Endothelial cell of umbilical vein (primary cell): ENCODE measurements at places on chromosomes 4 and X.
A peak's percentile ranks its signal among the peaks of the same experiment; 100 is the strongest.

DNA sequence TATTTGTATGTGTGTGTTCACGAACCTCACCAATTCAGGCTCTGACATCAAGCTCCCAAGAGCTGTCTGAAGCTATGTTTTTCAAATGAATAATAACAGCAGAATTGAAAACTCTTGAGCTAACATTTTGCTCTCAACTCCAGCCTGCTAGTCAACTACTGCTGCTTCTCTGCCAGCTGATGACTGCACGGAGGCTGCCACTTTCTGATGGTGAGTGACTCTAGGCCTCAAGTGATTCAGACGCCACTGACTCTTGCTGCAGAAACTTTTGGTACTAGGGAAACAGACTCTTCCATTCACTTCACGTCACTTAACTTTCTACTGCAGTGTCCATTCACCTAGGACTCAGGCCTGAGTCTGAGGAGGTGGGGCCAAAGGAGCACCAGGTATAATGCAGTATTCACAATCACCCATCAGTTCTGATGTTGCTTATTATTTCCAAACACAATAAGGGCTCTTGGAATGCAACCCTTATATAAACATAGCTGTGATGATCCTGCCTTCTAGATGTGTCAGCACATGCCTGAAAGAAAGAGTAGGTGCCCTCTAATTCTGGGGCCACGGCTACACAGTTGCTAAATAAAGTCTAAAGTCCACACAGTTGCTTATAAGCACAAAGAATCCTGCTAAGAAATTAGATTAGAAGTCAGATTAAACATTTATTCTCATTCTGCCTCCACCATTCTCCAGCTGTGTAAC is 16.0 kb downstream of the PRDM8 start:
- no peak for DNase-seq

- DNase-seq: no peak
These were observed 82.2 kb downstream of the SLC9A7 start for GRCh38 chrX:46676399-46677356.

GRCh38 chrX:150517303-150517910 is 51.0 kb upstream of the MTM1 start:
- DNase-seq: no peak

- no peak for DNase-seq
These were observed 5.2 kb downstream of the WNK3 start for GRCh38 chrX:54352677-54353076.

DNA sequence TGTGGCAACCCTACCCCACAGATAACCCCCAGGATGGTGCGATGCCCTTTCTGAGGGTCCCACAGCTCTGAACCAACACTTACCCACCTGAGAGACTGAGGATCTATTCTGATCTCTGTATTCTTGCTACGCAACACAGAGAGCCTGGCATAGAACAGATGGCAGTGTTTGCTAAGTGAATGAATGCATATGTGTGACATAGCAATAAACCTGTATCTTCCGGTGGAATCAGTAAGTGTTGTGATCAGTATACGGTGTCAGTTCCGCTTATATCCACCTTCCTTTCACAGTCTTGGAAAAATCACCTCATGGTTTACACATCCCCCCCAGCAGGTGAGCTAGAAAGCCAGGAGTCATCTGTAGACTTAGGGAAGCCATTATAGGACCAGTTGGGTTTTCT is 5.9 kb upstream of the HSD17B10 start:
- DNase-seq: no peak

DNA sequence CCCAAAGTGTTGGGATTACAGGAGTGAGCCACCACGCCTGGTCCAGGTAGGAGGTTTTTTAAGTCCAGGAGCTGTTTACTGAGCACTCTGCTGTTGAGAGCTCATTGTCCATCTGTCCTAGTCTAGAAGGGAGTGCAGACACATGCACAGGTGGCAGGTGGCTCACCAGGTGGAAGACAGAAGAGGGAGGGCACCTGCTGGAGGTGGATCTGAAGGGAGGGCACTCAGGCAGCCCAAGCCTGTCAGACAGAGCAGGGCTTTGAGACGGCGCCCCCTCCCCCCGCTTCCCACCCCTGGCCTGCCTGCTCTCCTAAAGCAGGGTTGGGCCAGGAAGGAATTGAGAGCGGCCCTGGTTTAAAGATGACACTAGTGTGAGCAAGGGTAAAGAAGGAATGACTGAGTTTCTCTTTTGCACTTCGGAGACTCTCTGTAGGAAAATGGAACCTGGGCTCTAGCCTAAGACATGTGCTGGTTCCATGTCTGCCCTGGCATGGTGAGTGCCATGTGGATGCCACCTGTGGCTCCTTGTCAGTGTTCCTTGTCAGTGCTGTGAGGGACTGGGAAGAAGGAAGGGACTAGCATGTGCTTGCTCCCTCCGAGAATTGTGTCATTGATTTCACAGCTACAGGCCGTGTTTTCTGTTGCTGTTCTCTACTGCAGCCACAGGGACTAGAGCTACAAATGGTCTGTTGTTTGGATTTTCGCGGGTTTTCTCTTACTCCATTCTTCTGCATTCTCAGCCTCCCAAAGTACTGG is 108.6 kb downstream of the TNIP2 start:
- DNase-seq: no peak

DNA sequence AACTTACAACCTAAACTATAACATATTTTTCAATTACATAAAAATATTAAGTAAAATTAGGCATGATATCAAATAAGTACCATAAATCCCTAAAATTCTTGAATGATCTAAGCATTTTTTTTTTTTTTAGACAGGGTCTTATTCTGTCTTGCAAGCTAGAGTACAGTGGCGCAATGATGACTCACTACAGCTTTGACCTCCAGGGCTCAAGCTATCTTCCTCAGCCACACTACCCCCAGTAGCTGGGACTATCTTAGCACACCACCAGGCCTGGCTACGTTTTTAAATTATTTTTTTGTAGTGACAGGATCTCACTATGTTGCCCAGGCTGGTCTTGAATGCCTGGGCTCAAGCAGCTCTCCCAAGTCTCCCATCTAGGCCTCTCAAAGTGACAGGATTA is 1042.3 kb downstream of the FSTL5 start:
- no peak for DNase-seq

- DNase-seq: peak; percentile 93
These were observed at the start of gene TMEM144 for GRCh38 chr4:158209825-158210807. Gene TMEM144 (plus strand): TSS chr4:158210486. CDS start chr4:158212668, 2,182 bp downstream.

DNA sequence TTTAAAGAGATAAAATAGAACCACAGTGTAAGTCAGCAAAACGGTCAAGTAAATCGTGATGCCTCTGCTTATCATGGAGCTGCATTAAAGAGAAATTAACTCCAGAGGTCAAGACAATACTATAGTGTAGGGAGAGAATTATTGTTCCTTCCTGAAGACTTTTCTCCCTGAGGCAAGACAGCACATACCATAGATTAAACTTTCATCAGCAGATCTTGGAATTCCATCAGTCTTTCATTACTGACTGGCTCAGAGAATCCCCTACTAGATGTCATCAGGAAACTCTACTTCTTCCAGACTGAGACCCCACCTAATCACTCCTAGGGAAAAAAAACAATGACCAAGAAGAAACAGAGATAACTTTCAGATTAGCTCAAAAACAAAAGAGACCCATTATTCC is 131.3 kb downstream of the NSUN7 start:
- DNase-seq: no peak

DNA sequence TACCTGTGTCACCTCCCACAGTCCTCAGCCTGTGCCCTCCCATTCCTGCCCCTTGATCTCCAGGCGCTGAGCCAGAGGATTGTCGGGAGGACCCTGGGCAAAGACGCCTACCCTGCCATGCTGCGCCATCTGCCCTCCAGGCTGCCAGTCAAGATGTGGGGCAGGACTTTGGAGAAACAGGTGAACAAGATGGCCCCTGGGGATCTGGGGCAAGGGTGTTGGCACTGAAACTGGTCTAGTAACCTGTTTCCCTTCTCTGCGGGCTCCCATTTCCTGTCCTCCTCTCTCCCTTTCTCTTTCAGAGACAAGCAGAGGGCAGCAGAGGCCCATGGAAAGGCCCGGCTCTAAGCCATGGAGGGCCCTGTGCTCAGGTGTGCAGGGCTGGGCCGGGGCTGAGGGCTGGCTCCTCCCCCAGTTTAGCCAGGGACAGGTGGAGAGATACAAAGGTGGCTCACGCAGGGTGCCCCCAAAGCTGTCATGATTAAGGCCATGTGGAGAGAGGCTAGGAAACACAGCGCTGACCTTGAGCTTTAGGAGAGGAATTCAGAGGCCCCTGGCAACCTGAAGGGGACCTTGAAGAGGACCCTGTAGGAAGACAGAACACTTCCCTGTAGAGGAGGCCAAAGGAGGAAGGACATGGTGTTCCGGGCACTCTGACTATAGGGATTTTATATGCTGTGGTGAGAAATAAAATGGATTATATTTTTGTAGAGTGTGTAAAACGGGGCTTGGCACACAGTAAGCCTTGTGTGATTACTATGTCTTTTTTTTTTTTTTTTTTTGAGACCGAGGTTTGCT is at the start of gene GLOD5:
Gene GLOD5, plus strand, starts transcription at position 74 of the 798 bp plus-strand sequence. Its CDS starts 44 bp downstream, at position 118.
- DNase-seq: no peak

DNA sequence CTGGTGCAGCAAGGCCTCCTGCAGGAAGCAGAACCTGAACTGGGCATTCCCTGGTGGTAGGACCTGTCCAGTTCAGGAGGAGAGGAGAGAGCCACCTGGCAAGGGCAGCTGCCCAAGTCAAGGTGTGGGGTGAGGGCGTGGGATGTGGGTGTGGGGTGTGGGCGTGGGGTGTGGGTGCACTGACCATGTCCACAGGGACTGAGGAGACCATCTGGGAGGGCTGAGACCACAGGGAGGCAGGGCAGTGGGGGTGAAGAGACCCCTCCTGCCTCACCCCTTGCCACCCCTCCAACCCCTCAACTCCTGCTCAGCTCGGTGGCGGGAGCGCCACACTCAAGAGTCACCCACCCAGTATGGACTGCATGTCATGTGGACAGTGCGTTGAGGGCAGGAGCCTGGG is 117.9 kb downstream of the CPZ start:
- no peak for DNase-seq

- no peak for DNase-seq
These were observed 227.1 kb downstream of the ADGRL3 start for GRCh38 chr4:61427099-61427817.

DNA sequence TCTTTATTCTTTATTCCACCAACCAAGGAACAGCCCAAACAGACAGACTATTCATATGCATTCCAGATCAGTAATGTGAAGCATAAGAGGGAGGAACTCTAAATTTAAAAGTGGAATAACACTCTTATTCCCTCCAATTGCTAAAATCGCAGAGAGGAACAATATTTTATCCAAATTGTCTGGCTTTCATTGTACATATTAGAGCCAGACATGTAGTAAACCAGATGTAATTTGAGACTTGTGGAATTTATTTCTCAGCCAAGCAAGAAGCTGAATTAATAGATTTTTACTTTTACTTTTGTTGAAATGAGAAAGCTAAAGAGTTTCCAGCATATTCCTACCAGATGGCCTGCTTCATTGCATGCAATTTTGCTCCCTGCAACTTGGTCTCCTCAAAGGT is 674.6 kb upstream of the SLIT2 start:
- DNase-seq: no peak

DNA sequence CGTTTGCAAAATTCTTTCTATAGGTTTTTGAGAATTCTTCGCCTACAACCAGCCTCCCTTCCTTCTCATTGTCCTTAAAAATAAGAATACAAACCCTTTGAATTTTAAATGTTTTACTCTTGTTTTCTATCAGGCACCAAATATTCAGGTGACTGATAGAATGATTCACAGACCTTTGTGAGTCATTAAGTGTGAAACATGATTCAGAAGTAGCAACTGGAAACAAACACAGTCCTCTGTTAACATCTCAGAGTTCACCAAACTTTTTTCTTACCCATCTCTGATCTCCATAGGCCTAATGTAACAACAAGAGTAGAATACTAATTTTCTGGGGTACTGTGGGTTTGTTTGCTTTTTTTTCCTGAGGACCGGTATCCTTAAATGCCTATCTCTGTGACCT is 63.4 kb upstream of the MAB21L2 start:
- DNase-seq: peak; percentile 63

DNA sequence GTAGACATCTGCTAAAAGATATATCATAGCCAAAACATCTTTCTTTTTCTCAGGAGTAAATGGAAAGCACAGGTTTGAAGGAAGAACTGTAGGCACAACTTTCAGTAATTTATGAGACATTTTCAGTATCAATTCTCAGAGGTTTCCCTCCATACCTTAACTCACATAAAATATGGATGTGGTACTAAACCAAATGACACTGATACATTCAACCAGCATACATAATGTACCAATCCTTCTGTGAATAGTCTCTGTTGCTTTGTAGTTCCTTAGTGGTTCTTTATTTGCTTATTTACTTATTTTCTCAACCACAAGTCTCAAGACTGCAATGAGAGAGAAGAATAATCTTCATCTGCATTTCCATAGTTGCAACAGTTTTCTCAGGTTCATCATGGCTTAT is 96.1 kb downstream of the ARHGAP24 start:
- no peak for DNase-seq

DNA sequence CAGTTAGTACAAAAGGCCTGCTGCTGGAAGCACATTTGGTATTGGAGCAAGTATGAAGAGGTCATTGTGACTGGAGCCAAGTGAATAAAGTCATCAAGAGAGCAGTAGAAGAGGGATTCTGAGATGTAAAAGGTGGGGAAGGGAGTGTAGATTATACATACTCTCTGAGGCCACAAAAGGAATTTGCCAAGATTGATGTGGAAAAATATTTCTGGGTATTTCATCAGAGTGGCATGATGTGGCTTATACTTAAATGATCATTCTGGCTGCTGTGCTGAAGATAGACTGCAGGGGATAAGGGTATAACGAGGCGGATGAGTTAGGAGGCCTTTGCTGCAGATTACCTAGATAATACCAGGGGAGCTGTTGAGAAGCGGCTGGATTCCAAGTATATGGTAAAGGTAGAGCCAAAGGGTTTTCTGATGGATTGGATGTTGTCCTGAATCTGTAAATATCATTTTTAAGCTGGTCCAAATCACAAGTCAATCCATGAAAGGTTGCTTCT is 231.8 kb upstream of the AGA start:
- no peak for DNase-seq

DNA sequence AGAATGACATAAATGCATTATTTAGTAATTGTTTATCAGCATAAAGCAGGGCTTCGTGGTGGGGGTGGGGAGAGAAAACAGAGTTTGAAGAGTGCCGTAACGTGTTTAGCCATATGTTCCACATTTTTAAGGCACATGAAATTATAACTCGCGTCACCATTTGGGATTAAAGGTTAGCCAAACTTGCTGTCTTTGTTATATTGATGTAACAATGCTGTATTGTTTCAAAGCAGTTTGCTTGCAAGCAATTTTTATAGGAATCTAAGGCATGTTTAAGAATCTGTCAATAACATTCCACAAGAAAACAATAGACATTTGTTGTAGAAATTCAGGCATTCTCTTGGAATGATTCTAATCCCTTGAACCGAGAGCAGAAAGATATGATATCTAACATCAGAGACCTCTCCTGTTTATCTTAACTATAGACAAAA is 78.3 kb downstream of the CLDN22 start:
- peak; percentile 23 for DNase-seq

DNA sequence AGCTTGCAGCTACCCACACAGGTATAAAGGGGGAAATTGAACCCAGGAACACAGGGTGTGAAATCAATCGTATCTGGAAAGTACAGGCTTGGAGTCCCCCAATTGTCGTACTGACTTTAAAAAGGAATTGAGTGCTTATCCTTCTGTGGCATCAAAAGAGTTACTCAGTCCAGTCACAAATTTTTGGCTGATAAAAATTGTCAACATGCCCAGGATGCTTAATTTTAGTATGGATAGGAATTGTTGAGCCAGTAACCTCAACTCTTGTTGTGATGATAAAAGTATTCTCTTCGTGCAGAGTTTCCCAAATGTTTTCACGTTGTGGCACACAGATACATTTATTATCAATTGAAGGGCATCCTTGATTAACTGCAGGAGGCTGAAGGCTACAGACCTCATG is 43.6 kb upstream of the FTHL17 start:
- DNase-seq: no peak

GRCh38 chr4:155900381-155900780 is 3.1 kb upstream of the TDO2 start:
- no peak for DNase-seq

- no peak for DNase-seq
These were observed 49.7 kb upstream of the IGFBP7 start for GRCh38 chr4:57159866-57160265.
